Right ventricle myocardium superior (tissue), 1 donor: ENCODE measurements at places on chromosomes 11 and 22. TPM values are rescaled to one million over a fixed set of nuclear protein-coding genes. Genes with fewer than 3 reads are reported as not detected.

DNA sequence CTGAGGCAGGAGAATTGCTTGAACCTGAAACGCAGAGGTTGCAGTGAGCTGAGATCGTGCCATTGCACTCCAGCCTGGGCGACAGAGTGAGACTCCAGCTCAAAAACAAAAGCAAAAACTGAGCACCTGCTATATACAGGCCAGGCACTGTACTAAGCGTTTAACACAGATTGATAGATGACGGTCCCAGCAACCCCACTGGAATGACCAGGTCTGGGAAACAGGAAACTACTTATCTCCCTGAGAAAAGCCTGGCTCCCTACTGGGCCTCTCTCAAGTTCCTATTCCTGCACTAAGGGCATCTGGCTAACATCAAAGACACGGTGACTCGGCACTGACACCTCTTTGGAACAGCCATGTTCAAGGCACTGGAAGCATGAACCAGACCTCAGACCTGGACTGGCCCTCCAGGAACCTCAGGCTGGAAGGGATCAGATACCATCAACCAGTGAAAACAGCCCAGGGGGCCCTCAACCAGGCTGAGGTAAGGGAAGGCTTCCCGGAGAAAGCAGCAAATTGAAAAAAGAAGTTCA is 16.6 kb downstream of the ARAP1 start:
- DNase-seq, result peak; percentile 55

GRCh38 chr11:36081274-36081945 is 137.5 kb downstream of the LDLRAD3 start:
- no peak for DNase-seq

The C11orf87 gene
- total RNA-seq, result 0.03 TPM

- no peak for DNase-seq
Measured at GRCh38 chr22:41936894-41937169, 10.1 kb downstream of the CENPM start.

GRCh38 chr11:130924750-130925149 is 8.5 kb upstream of the SNX19 start:
- no peak for DNase-seq

The GLYAT gene
- total RNA-seq, result 0.22 TPM
